ENCODE measurements at places on chromosomes 11 and 22. TPM values are rescaled to one million over a fixed set of nuclear protein-coding genes. Genes with fewer than 3 reads are reported as not detected.

DNA sequence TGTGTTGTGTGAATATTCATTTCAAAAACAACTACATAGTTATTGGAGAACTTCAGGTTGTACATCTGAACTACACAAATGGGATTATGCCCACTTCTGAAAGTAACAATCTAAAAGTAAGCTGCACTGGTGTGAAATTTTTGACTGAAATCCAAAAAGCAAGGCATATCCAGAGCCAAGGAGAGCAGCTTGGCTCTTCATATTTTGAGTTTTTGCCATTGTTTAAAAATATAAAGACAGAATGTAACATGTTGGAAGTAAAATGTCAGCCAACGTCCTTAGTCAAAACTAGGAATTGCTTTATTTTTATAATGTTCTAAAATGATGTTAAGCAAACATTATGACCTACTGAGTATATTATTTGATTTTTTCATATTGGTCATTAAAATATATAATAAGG is 45.8 kb upstream of the NOX4 start:
- H3K4me1 ChIP-seq = no peaks in the 10 kb centered on the region
- DNase-seq = no peak
- H3K4me3 ChIP-seq = no peak overlapping the region
- no peaks in the 10 kb centered on the region for H3K27me3 ChIP-seq
- no peaks in the 10 kb centered on the region for H3K36me3 ChIP-seq
- H3K27ac ChIP-seq = no peak overlapping the region

Gene ZNRF3
- total RNA-seq = 0.70 TPM

DNA sequence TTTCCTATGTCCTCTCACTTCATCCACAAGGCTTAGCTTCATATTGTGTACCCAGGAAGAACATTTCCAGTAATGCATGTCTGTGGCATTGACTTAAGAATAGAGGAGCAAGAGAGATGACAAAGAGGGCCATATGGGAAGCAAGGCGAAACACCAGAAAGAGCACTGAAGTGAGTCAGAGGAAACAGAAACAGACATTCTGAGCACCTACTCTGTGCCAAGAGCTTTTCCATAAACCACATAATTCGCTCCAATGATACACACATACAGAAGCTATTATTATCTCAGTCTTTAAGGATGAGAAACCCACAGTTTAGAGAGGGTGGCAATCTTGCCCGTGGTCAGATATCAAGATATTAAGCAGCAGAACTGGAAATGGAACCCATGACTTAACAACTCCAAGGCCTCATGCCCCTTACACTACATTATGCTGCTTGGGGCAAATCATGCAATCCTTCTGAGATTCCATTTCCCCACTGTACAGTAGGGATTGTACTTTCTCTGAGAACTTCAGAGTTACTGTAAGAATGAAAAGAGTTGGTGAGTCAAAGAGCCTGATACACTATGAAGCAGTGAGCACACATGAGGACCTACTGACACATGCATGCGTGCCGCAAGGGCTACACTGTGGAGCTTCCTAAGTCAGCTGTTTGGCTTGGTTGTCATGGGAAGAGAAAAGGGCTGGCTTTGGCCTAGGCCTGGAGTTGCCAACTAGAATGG is 126.6 kb downstream of the KCNC1 start:
- H3K27ac ChIP-seq = no peak overlapping the region
- H3K4me3 ChIP-seq = no peak overlapping the region

Gene TREH
- total RNA-seq = not detected

DNA sequence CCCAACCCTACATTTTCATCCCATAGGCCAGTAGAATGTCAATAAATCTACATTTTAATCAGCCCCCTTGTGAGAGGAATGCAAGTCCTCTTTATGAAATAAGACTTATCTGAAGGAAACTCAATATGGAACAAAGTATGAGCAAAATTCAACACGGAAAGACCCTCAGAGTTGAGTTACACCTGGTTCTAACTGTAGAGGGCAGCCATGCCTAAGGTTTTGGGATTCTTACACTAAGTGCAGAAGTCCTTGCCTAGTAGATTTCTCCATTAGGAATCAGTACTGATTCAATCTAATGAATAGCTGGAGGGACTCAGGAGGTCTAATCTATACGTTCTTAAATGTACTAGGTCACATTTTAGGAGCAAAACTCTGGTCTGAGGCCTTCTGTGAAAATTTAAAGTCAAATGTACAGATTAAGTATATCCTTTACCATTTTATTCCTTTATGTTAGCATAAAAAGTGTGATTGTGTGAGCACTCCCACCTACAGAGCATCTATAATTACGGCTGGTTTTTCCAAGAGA is 904.5 kb downstream of the DLG2 start:
- no peak overlapping the region for H3K4me3 ChIP-seq
- no peak overlapping the region for H3K27ac ChIP-seq
- peaks cover 2% of the 10 kb centered on the region for H3K4me1 ChIP-seq

Gene GNG3
- total RNA-seq = not detected

Gene CRYBB3
- not detected for total RNA-seq

DNA sequence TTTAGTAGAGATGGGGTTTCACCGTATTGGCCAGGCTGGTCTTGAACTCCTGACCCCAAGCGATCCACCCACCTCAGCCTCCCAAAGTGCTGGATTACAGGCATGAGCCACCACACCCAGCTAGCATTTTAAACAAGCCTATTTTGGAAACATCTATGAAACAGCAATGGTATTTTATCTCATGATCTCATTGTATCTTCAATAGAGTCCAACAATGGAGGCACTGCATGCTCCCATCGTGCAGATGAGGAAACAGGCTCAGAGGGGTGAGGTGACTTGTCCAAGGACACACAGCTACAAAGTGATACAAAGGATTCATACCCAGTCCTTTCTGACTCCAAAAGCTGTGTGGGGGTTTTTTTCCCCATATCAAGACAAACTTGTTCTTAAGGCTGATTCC is 39.0 kb upstream of the RTL6 start:
- H3K36me3 ChIP-seq = no peaks in the 10 kb centered on the region
- no peak overlapping the region for H3K4me3 ChIP-seq
- H3K27me3 ChIP-seq = no peaks in the 10 kb centered on the region
- no peaks in the 10 kb centered on the region for H3K4me1 ChIP-seq
- no peak for DNase-seq

Gene FAM83F
- total RNA-seq = 4.1 TPM

Gene HOATZ
- not detected for total RNA-seq

- H3K4me3 ChIP-seq = no peak overlapping the region
- no peak overlapping the region for H3K27ac ChIP-seq
- DNase-seq = peak; percentile 18
- H3K27me3 ChIP-seq = no peaks in the 10 kb centered on the region
- H3K4me1 ChIP-seq = no peaks in the 10 kb centered on the region
These were observed 9.8 kb downstream of the PRMT3 start for GRCh38 chr11:20397281-20397680.

DNA sequence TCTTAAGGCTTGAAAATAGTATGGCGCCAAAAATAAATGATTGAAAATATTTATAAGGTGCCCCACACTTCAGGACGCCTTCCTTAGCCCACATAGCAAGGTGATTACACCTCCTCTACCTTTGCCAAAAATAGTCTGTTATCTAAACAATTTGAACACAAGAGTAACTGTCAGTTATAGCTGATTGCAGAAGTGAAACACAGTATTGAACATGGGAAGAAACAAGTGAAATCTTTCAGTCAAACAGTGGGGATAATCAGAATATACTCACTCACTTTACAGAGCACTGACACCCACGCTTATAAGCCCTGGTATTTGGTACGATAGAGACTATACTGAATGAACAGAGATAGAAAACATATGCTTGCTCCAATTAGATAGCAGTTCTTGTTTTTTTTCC is 203.1 kb downstream of the RAB38 start:
- H3K27ac ChIP-seq = no peak overlapping the region
- H3K4me1 ChIP-seq = no peaks in the 10 kb centered on the region
- no peak for DNase-seq
- H3K4me3 ChIP-seq = no peak overlapping the region
- no peaks in the 10 kb centered on the region for H3K27me3 ChIP-seq
- no peaks in the 10 kb centered on the region for H3K36me3 ChIP-seq

DNA sequence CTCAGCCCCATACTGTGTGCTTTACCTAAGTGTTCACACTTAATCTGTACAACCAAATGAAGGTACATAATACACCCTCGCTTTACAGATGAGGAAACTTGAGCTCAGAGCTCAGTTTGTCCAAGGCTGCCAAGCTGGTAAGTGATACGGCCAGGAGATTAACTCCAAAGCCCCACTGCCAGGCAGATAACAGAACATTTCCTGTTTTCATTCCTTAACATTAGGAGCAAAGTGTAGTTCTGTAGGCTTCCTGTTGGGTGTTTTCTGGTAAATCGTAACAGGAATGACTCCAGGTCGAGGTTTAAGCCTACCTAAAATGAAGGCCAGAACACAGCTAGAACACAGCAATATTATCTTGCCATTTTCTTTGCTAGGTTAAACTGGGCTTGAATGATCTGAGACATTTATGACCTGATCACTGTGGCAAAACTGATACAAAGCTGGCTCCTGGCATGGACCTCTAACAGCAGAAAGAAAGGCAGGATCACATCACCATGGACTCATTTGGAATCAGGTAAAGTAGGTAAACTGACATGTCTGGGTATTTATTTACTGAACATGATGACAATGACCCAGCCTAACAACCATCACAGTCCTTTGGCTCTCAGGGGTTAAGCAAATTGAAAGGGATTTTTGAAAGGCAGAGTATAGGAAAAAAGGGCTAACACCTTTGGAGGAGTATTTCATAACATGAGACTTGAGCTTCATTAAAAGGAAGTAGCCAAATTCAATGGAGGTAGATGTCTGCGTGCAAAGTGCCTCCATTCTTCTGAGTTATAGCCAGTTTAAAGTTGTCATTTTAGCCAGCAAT is 3.9 kb upstream of the NUP50 start:
- H3K27ac ChIP-seq = no peak overlapping the region
- no peak for DNase-seq
- no peak overlapping the region for H3K4me3 ChIP-seq
- H3K36me3 ChIP-seq = peaks cover 13% of the 10 kb centered on the region
- peaks cover 12% of the 10 kb centered on the region for H3K4me1 ChIP-seq

Gene MYOD1
- not detected for total RNA-seq

DNA sequence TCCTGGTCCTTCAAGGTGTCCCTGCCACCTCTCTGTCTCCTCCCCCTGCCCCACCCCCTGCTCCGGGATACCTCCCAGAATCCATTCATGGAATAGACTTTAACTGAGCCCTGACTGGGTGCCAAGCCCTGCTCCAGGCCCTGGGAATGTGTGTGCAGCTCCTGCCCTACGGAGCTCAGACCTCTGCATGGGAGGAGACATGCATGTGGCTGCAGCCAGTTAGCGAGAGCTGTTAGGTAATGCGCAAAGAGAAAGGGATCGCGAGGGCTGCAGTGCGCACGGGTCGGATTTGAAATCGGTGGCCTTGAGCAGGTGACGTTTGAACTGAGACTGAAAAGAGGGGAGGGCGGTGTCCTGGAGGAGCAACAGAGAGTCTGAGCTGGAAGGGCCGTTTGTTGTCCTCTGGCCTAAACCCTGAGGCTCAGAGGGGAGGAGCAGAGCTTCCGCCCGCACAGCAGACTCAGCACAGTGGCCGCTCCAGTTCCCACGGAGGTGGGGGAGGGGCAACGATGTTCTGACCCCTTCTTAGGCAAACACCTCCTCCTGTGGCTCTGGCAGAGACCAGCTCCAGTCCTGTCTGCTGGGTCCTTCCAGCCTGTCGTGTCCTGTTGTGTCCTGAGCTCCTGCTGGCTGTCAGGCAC is 19.8 kb upstream of the LRRC10B start:
- no peaks in the 10 kb centered on the region for H3K4me1 ChIP-seq
- no peaks in the 10 kb centered on the region for H3K27me3 ChIP-seq
- no peak for DNase-seq
- H3K4me3 ChIP-seq = no peak overlapping the region
- H3K36me3 ChIP-seq = peaks cover 2% of the 10 kb centered on the region

GRCh38 chr11:71060391-71060791 is 192.0 kb downstream of the SHANK2 start:
- no peak overlapping the region for H3K27ac ChIP-seq
- H3K36me3 ChIP-seq = no peaks in the 10 kb centered on the region
- DNase-seq = no peak

DNA sequence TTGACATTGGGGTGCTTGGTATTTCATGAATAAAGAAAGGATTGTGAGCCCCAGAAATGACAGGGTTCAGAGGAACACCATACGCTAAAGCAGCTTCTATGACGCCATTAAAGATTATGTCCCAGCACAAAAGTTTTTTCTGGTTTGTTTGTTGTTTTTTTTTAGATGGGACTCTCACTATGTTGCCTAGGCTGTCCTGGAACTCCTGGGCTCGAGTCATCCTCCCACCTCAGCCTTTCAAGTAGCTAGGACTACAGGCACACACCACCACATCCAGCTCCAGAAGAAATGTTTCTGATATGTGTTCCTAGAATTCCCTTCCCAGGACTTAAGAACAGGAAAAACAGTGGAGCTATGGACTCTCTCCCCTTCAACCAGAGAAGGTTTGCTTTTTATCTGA is 2.6 kb upstream of the RHOG start:
- peaks cover 5% of the 10 kb centered on the region for H3K36me3 ChIP-seq
- H3K4me3 ChIP-seq = no peak overlapping the region
- no peaks in the 10 kb centered on the region for H3K27me3 ChIP-seq
- no peak for DNase-seq
- peaks cover 28% of the 10 kb centered on the region for H3K4me1 ChIP-seq

- no peak overlapping the region for H3K4me3 ChIP-seq
- no peaks in the 10 kb centered on the region for H3K27me3 ChIP-seq
- H3K4me1 ChIP-seq = no peaks in the 10 kb centered on the region
- DNase-seq = no peak
These were observed 86.4 kb downstream of the GRK3 start for GRCh38 chr22:25650833-25651232.

Gene DSCAML1
- total RNA-seq = 0.96 TPM

Gene MSANTD4
- total RNA-seq = 8.6 TPM

Gene GATD1
- total RNA-seq = 70.2 TPM

DNA sequence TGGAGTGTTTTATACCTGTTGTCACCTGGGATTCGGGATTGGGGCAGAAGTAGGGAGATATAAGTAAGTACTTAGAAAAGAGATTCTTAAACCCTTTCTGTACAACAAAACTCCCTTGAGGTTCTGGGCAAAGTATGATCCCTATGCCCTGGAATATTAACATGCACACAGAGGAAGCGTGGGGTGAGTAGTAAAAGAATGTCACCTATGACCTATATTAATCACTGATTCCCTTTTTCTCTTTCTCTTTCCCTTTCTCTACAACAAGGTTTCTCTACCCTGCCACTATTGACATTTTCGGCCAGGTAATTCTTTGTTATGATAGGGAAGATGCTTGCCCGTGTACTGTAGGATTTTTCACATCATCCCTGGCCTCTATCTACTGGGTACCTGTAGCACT is 209.7 kb upstream of the PLET1 start:
- H3K27me3 ChIP-seq = peaks cover 24% of the 10 kb centered on the region
- H3K4me1 ChIP-seq = no peaks in the 10 kb centered on the region
- H3K27ac ChIP-seq = no peak overlapping the region
- no peak for DNase-seq

Gene SAA4
- 0.54 TPM for total RNA-seq

- H3K27ac ChIP-seq = no peak overlapping the region
- H3K27me3 ChIP-seq = no peaks in the 10 kb centered on the region
- DNase-seq = no peak
These were observed 16.8 kb downstream of the DGKZ start for GRCh38 chr11:46364056-46364455.

Gene OR51B5
- total RNA-seq = not detected
